Activated naive CD8-positive, alpha-beta T cell treated with anti-CD3 and anti-CD28 coated beads, Interleukin-2, amount 10 ng/mL, durations not matched to agents 7 days and 5 days (primary cell): ENCODE measurements at places on chromosomes 6 and 20.

- DNase-seq: no peak
Observed at GRCh38 chr20:38128691-38129090, 36.4 kb downstream of the TGM2 start.

GRCh38 chr6:125987026-125987617 is 782 bp downstream of the TRMT11 start:
- no peak for DNase-seq

GRCh38 chr6:14478381-14479225 is 361.0 kb downstream of the CD83 start:
- DNase-seq: no peak

GRCh38 chr6:16671302-16672289 is 89.7 kb downstream of the ATXN1 start:
- no peak for DNase-seq

- no peak for DNase-seq
Observed at GRCh38 chr6:153537422-153537821, 406.3 kb upstream of the RGS17 start.

DNA sequence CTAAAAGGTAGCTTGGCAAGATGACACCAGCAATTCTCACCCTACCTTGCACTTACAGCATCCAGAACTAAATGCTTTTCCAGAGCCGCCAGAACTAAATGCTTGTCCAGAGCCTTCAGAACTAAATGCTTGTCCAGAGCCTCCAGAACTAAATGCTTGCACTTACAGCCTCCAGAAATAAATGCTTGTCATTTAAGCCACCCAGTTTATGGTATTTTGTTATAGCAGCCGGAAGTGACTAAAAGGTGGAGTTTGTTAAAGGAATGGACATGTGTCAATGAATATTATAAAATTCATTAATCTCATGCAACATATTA is 133.5 kb downstream of the GPX5 start:
- no peak for DNase-seq

DNA sequence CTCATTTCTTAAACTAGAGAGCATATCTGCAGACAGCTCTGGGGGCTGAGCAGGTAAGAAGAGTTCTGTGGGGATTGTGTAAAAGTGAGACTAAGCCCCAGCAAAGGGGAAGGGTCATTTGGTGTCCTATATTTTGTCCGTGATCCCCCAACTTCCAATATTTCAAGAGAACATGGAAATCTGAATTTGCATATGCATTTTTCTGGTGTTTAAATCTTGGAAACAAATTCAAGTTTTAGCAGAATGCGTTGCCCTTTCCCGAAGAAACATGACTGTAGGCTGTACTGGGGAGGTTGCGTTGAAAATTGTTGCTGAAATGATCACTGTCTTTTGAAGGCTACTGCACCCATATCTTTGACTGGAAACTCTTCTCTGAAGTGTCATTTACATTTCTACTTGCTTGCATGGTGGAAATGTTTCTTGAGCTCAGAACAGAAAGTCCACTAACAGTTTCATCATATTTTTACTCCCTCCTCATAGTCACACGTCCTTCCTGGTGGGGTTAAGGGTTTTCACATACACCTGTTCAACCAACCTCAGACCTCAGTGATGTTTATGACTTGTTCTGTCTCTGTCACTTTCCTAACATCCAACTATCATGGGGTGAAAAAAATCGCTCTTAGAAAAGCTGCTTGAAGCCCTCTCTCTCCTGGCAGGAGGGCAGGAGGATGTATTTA is 140.3 kb downstream of the BCAS1 start:
- DNase-seq: no peak

DNA sequence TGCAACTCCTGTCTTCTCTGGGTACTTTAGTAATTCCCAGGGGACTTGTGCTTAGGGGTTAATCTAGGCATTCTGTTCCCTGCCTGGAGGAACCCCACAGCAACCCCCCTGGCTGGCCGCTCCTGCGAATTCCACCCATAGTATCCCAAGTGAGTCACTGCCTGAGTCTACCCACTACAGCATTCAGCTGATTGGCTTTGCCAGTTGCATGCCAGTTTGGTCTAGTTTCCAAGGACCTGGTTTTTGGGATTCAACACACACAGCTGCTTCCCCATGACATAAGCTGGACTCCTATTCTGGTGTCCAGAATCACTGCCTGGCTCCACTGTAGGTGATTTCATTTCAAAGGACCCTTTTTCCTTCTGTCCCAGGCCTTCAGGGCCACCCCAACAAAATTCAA is 40.3 kb downstream of the PLCG1 start:
- peak; percentile 17 for DNase-seq

DNA sequence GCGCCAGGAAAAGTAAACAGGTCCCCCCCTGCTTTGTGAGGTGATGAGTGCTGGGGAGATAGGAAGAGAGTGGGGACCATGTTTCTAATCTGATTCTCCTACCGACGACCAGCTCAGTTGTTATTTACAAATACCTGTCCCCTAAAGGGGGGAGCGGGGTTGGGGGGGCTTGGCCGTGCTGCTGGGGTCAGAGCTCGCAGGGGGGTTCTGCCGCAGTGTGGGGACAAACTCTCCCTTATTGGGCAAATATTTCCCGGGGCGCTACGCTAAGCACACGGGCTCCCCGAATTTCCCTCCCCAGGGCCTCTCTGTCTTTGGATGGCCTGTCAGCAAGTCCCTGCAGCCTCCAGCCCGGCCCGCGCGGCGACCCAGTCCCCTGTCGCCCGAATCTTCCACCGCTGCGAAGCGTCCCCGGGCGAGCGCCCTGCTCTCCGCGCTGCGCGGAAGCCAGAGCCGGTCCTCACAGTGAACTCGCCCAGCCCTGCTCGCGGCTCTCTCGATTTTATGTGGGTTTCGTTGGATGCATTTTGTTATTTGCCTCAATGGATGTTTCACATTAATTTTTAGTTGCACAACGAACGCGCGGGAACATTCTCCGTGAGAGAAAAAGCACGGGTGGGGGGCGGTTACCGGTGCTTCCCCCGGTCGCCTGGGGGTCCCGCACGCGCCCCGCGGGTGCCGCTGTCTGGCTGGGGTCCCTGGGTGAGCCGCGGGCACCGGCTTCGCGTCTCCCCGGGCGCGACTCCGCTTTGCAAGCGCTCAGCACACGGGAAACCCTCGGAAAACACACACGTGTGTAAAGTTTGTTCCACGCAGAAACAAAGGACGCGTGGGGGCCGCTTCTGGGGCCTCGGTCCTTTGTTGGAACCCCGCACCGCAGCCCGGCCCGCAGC is 1.5 kb upstream of the STX16 start:
- DNase-seq: peak; percentile 59

- no peak for DNase-seq
Observed at GRCh38 chr6:9295644-9296043, 860.3 kb upstream of the SLC35B3 start.

- no peak for DNase-seq
Observed at GRCh38 chr20:2750491-2751251, 49.8 kb downstream of the CPXM1 start.

- no peak for DNase-seq
Observed at GRCh38 chr6:53455678-53456077, 89.2 kb downstream of the GCLC start.
